Activated CD8-positive, alpha-beta memory T cell treated with anti-CD3 and anti-CD28 coated beads, Interleukin-2, amount 50 U/mL, for 4 hours (primary cell): ENCODE measurements at places on chromosomes 1 and 21.

DNA sequence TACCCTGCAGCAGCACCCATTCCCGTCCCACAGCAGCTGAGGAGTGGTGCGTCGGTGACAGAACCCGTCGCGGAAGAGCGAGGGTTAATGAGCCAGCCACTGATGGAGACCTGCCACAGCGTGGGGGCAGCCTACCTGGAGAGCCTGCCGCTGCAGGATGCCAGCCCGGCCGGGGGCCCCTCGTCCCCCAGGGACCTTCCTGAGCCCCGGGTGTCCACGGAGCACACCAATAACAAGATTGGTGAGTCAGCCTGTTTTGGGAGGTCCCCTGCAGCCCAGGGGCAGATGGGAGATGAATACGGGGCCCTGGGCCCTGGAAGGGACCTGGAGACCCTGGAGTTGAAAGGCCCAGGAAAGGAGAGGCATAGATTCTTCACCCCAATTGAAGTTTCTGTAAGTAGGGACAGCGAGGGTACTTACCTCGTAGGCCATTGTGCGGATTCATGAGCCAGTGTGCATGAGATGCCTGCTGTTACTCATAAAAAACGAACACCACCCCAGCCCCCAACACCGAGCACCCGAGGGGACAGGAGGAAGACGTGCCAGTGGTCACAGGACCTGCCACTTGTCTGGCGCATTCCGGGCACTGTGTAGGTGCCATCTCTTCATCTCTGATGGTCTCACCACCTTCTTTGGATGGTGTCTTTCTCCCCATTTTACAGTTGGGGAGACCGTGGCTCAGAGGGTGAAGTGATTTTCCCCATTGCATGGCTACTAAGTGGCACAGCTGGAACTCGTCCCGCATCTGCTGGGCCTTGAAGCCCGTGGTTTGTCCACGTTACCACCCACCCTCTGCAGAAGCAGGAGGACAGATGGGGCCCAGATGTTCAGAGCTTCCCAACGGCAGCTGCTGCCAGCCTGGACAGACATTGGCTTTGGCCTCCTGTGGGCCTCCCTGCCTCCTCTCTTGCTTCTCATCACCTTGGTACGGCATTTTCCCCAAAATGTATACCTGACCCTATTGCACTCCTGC is 28.3 kb upstream of the TNFRSF1B start:
- no peak for DNase-seq

DNA sequence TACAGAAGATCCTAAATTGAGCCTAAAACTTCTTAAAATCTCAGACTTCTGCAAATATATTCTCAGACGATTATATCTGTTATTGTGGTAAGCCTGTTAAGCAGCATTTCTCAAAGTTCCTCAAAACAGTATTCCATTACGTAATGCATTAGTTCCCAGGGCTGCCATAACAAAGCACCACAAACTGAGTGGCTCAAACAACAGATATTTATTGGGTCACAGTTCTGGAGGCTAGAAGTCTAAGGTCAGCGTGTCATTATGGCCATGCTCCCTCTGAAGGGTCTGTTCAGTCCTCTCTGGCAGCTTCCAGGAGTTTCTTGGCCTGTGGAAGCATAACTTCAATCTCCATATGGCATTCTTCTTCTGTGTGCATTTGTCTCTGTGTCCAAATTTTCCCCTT is 103.5 kb upstream of the ST6GALNAC5 start:
- DNase-seq = no peak

DNA sequence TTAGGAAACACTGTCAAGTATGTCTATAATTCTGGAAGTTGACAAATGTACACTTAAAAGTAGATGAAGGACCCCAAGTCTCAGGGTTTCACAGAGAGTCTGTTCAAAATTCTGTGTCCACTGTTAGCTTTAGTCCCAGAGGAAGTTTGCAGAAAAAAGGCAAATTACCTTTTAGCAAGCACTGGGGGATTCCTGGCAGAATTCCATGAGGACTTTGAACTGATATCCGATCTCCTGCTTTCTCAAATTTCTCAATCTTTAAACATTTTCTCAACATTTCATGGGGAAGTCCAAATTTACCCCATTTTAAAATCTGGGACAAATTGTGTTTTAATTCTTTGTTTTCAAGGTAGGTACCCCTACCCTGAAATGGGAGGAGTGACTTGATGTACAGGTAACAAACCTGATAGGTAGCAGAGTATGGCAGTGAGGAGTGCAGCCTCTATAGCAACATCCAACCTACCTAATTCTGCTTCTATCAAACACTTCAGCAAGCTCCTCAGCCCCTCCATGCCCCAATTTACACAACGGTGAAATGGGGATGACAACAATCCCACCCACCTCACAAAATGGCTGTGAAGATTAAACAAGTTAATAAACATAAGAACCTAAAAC is 344.9 kb downstream of the OMA1 start:
- no peak for DNase-seq

GRCh38 chr1:59276439-59276851 is 20.4 kb upstream of the FGGY start:
- DNase-seq = no peak

GRCh38 chr1:242055749-242056320 is 56.9 kb upstream of the MAP1LC3C start:
- DNase-seq = no peak

DNA sequence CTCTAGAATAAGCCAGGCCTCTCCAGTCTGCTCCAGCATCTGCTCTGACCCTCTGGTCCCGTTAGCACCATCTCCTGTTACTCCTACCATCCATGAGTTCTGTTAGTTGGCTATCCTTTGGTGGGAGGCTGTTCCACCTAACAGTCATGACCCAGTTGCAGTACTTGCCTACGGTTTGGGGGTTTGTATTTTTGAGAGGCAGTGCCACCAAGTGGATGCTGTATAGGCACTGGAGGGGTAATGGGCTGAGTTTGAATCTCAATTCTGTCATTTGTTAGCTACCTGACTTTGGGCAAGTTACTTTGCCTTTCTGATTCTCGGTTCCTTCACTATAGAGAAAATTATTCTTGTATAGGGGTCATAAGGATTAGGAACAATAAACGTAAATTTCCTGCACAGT is 12.1 kb upstream of the C8B start:
- DNase-seq = no peak

GRCh38 chr1:218459878-218460711 is 115.0 kb downstream of the TGFB2 start:
- DNase-seq = no peak

DNA sequence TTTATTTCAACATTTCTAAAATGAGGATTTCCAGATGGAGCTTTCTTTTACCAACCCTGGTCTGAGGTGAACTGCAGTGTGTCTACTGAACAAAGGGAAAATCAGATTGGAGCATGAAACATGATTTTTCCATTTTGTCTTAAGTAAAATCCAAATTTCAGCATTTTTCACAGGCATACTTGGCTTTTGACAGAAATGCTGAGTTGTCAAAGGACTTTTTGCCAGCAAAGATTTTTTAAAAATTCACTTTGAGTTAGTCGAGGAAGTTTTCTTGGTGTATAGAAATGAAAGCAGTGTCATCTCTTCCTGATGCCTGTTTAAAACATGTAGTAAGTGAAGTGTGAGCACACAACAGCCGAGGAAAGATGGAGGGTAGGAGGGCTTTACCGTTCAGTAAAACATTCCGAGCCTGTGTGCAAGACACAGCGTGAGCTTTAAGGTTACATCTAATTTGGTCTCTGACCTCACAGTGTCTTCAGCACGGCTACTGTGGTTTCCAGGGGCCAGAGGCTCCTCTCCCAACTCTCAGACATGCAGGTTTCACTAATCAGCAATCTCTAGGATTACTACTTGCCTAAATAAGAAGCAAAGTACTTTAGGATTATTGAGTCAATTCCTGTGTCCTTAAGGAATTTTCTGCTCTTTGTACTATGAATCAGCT is 45.9 kb downstream of the SAMD13 start:
- no peak for DNase-seq

DNA sequence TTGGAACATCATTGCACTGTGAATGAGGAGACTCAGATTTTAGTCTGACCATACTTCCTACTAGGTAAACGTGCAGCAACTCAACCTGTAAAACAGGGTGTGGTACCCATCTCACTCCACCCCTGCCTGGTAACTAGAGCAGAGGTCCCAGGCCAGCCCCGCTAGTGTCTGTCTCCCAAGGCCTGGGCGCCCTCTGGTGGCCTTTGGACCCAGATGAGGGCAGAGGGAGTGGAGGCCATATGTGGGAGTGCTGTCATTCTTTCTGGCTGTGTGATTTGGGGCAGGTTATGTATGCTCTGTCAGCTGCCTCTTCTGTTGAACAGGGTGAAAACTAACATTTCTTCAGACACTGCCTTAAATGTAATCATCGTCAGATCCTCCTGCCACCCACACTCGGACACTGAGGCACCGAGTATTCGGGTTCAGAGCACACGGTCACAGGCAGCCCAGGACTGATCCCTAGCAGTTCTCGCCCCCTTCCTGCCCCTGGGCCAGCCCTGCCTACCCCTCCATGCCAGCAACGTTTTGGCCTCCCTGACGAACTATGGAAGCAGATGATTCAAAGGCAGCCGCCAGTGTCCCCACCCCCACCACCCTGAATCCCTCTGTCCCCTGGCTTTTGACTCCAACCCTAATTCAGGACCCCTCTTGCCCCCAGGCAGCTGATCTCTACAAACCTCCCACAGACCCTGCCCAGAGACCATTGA is 76.0 kb downstream of the CD247 start:
- peak; percentile 89 for DNase-seq

GRCh38 chr1:44678120-44678519 is 3.6 kb downstream of the ARMH1 start:
- DNase-seq = no peak

GRCh38 chr1:107829036-107829770 is 135.8 kb downstream of the VAV3 start:
- no peak for DNase-seq

GRCh38 chr1:241810769-241811405 is 37.1 kb upstream of the EXO1 start:
- DNase-seq = no peak

GRCh38 chr1:230900984-230901383 is 32.7 kb upstream of the C1orf198 start:
- no peak for DNase-seq

- peak; percentile 36 for DNase-seq
These were observed 66.1 kb downstream of the NID1 start for GRCh38 chr1:235998812-235999211.

DNA sequence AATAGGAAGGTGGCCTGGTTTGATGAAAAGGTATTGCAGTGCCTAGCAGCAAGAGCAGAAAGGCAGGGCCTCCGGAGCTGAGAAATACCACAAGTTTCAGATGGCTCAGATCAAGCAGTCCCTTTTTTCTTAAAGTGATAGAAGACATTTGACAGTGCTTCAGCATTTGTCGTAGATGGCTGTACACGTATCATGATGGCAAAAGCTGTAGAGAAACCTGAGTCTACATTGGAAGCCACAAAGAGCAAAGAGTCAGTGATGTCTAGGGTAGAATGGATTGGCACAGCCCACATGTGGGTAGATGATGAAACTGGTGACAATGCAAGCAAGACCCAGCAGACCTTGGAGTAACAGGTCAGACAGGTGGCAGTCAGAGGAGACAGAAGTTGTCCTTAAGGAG is 101.3 kb upstream of the ARTN start:
- DNase-seq = no peak
